Activated CD4-positive, alpha-beta memory T cell treated with anti-CD3 and anti-CD28 coated beads for 36 hours (primary cell): ENCODE measurements at places on chromosomes 3 and 15. TPM values are rescaled to one million over a fixed set of nuclear protein-coding genes. Genes with fewer than 3 reads are reported as not detected.

- H3K4me1 ChIP-seq: no peaks in the 10 kb centered on the region
- no peaks in the 10 kb centered on the region for H3K36me3 ChIP-seq
- H3K27ac ChIP-seq: no peak overlapping the region
Measured at GRCh38 chr3:109025896-109026295, 72.2 kb upstream of the GUCA1C start.

DNA sequence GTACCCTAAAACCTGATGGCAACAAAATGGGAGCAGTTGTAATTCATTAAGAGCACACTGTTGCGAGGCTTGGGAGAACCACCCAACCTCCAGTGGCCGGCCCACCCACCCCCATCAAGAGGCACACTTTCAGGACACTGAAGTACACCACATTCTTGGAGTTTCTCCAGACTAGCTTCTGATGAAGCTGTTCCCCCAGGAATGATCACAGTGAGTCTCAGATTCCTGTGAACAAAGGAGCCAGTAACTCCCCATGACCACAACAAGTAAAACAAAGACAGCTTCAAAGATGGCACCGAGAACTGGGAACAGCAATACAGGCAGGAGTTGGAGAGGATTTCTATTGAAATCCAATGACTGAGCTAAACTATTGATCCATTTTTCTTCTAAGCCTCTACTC, 126.0 kb downstream of the ST8SIA2 start:
- DNase-seq: no peak
- no peaks in the 10 kb centered on the region for H3K36me3 ChIP-seq
- H3K4me1 ChIP-seq: peaks cover 6% of the 10 kb centered on the region
- H3K4me3 ChIP-seq: no peak overlapping the region

DNA sequence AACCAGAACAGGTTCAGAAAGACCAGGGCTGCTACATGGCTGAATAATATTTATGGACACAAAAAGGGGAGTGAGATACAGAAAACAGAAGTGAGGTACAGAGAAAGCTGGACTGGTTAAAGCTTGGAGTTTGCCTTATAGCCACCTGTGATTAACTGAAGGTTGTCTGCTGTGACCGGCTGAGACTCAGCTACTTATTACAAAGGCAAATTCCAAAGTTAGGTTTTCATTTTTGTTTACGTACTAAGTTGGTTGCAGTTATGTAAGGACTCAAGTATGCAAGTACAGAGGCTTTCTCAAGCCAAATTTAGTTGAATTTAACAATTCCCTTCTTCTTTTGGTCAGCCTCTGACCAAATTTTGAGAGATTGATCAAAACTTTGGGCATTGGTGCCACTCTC, 264.6 kb downstream of the THSD4 start:
- DNase-seq: no peak
- H3K27ac ChIP-seq: no peak overlapping the region
- H3K36me3 ChIP-seq: no peaks in the 10 kb centered on the region
- H3K27me3 ChIP-seq: peaks cover 2% of the 10 kb centered on the region
- no peak overlapping the region for H3K4me3 ChIP-seq
- H3K4me1 ChIP-seq: peaks cover 6% of the 10 kb centered on the region

The SKOR1 gene
- total RNA-seq: 0.12 TPM

DNA sequence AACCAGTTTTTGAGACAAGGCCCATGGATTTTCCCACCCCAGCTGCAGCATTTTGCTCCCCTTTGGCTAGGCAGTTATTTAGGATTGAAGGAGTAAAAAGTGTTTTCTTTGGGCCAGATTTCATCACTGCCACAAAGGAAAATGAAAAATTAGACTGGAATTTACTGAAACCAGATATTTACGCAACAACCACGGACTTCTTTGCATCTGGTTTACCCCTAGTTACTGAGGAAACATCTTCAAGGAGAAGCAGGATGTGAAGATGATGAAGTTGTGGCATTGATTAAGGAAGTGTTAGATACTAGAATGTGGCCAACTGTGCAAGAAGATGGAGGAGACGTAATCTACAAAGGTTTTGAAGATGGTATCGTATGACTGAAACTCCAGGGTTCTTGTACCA, 165.2 kb upstream of the MYRIP start:
- peaks cover 9% of the 10 kb centered on the region for H3K27me3 ChIP-seq
- no peak for DNase-seq
- H3K4me1 ChIP-seq: peaks cover 8% of the 10 kb centered on the region
- H3K36me3 ChIP-seq: no peaks in the 10 kb centered on the region
- no peak overlapping the region for H3K4me3 ChIP-seq
- no peak overlapping the region for H3K27ac ChIP-seq
